ENCODE measurements at places on chromosomes 5 and 9.
A peak's percentile ranks its signal among the peaks of the same experiment; 100 is the strongest.

DNA sequence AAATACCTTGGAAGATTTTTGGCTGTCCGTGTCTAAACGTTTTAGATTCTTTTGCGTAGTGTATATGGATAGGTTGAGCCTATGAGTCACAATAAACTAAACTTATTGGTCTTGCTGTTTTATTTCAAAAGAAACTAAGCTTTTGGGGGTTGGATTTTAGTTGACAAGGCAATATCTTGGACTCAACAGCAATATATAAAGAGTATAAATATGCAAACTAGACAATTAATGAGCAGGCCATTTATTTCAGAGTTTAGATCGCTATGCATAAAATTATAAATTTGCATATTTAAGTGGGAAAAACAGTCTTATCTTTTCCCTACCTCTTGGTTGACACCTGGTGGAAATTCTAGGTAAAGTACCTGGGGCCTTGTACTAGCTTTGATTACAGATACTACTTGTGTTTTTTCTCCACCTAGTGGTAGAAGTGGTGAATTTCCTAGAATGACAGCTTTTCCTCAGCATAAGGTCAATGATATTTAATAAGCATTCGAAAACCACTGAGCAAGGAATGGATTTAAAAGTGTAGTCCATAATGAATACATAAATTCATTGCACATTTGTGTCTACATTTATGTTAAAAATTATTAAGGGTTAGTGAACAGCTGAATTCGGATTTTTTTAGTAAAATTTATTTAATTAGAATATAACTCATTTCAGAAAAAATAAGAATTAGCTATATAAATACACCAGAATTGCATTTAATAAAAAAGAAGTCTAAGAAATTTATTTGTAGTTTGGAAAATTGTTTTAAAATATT, 1.7 kb upstream of the ARRDC3 start:
- peak; percentile 76 for DNase-seq

- no peak for DNase-seq
Observed at GRCh38 chr9:134690946-134691694, 49.5 kb downstream of the COL5A1 start.

DNA sequence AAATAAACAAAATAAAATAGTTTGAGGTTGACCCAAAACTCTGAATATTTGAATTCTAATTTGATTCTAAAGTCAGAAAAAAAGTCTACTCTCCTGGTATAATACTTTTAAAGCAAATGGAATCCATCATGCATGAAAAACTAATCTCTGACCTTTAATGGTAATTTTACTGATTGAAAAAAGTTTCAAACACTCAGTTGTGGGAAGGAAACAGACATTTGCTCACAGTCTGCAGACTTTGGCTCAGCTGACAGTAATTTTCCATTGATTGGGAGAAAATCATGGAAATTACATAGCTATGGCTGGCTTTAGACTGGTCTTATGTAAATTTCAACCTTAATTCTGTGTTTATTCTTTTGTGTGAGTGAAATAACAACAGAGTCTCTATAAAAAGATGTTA, 574.3 kb downstream of the PDE4D start:
- no peak for DNase-seq

GRCh38 chr9:126510564-126510963, 103.2 kb upstream of the LMX1B start:
- no peak for DNase-seq

- no peak for DNase-seq
Observed at GRCh38 chr9:21412107-21412506, 3.2 kb downstream of the IFNA8 start.

GRCh38 chr5:169649486-169649885, 12.4 kb downstream of the DOCK2 start:
- DNase-seq = no peak

DNA sequence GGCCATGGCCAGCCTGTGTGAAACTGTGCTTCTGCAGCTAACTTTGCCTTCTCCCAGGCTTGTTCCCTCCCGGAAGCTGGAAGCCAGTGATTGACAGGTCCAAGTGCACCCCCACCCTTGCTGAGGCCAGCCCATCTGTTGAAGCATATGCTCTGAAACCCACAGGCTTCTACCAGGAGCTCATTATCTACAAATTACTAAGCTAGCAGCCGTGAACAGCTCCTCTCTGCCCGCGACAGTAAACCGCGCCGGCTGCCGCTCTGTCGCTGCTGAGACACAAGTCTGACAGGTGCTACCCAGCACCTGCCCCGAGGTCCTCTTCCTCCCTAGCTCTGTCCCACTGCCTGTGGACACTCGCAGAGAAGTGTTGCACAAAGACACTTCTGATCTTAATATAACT, 490.9 kb downstream of the GADD45G start:
- no peak for DNase-seq

DNA sequence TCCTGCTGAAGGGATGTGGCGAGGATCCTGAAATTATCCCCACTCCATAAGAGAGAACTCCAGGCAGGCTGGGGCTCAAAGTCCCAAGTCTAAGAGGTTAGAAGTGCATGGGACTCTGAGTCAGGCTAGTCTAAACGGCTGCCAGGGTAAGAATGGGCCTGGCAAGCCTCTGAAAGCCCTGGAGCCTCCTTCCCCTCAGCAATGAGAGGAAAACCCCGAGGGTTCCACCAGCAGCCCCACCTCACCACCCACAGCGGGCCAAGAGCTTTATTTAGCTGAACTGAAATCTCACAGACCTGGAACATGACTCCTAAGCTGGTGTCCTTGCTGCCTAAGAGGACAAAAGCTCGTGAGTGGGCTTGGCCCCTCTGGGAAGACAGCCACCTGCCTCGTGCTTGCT, 135.5 kb downstream of the SEC61B start:
- no peak for DNase-seq

DNA sequence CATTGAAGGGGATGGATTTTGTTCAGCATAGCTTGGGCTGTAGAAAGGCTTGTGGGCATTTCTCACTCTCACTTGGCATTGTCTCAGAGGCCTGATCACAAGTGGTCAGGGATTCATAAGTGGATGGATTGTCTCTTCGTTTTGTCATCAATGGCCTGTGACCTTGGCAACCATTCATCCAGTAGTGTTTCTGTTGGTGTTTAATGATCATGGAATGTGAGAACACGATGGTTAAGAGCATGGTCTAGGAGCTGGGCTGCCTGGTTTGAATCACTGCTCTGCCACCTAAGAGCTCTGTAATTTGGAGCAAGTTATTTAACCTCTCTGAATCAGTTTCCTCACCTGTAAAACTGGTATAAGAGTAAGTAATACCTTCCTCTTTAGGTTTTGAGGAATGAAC, 430.1 kb upstream of the MEF2C start:
- no peak for DNase-seq

GRCh38 chr5:38193015-38193581, 65.3 kb upstream of the EGFLAM start:
- peak; percentile 70 for DNase-seq

- DNase-seq = peak; percentile 55
Observed at GRCh38 chr5:172187118-172188032, 649 bp downstream of the STK10 start.

DNA sequence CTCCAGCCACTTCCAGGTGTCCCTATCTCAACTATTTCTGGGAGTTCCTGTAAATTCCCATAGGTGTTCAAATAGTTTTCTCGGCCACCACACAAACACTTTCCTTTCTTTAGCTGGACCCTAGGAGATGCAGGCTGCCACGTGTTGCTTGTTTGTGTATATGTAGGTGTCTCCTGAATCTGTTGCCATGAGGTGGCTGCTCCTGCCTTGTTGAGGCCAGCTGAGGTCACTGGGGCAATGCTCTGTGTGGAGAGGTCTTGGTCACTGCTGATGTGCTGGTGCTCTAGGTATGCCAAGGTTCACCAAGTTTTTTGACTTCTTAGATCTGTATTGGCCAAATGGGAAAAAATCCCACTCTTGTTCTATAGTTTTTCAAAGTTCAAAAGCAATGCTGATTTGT, 132.5 kb upstream of the CHD1 start:
- no peak for DNase-seq

GRCh38 chr9:4689687-4690104, 10.3 kb downstream of the CDC37L1 start:
- DNase-seq = no peak

DNA sequence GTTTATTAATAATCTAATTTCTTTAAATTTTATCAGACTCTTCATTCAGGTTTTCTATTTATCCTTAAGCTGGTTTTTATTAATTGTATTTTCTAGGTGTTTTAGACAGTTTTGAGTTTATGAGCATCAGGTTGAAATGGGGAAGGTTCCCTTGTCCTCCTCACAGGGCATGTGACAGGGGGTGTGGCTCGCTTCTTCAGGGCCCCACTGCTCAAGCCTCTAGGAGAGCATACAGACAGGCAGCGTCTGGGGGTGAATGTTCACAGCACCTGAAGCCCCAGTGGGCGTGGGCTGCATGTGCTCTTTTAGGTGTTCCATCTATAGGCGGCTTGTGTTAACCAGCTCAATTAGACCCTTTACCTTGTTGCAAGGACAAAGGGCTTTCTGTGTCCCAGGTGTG, 78.2 kb upstream of the RUFY1 start:
- DNase-seq = no peak

- no peak for DNase-seq
Observed at GRCh38 chr9:3992924-3993323, 306.9 kb downstream of the GLIS3 start.
